ENCODE measurements at places on chromosomes 7 and 10. TPM values are rescaled to one million over a fixed set of nuclear protein-coding genes. Genes with fewer than 3 reads are reported as not detected.

Gene C7orf33
- total RNA-seq = not detected

Gene UNCX
- total RNA-seq = not detected

Gene MYL10
- not detected for total RNA-seq

Gene MYL7
- total RNA-seq = not detected

Gene PUS7
- total RNA-seq = 30.7 TPM

Gene TMEM184A
- 9.2 TPM for total RNA-seq

Gene AP1S1
- total RNA-seq = 74.2 TPM

Gene STOX1
- 5.8 TPM for total RNA-seq

All from Panc1 (cell line).